ENCODE measurements at places on chromosomes 5 and 9.

DNA sequence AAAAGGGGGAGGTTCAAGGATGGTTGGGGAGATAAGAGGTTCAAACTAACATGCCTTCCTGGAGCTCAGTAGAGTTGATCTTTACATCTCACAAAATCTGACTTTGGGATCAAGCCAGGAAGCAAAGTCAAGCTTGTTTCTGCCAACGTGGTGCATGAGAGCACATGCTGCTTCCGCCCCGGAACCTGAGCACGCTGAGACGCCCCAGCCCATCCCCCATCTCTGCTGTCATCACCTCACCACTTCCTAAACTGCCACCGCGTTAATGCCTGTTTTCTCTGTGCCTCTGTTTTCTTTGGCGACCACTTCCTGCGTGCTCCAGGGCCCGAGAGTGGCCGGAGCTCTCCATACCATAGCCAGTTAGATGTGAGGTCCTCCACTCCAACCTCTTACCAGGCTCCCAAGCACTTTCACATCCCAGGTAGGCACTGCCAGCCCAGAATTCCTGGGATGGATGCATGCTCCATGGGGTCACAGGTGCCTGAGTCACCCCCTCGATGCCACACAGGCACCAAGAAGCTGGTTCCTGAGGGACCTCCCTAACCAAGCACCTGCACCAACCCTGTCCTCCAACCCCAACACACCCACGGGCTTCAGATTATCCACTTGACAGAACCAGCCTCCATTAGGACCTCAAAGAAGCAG is 31.2 kb upstream of the AFAP1L1 start:
- DNase-seq, result no peak

GRCh38 chr5:6736524-6737042 is 23.4 kb downstream of the TENT4A start:
- no peak for DNase-seq

DNA sequence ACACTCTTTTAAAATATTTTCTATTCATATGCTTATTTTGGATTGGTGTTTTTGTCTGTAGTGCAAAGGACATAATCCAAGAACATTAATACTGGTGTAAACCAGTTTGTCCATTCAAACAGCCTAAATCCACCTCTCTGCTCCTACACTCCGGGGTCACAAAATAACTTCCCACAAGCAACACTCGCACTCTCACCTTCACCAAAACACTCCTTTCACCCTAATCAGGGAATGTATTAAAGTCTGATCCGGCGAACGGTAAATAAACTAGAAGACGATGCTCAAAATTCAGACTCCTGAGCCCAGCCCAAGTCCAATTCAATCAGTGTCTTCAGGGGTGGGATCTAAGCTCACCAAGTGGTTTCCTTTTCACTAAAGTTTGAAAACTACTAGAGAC is 649 bp downstream of the AP3B1 start:
- DNase-seq, result no peak

- DNase-seq, result no peak
Measured at GRCh38 chr5:143061161-143061945, 291.2 kb downstream of the ARHGAP26 start.

- no peak for DNase-seq
Measured at GRCh38 chr5:153546566-153546965, 56.1 kb downstream of the GRIA1 start.

- no peak for DNase-seq
Measured at GRCh38 chr9:126605792-126606482, 7.8 kb upstream of the LMX1B start.

DNA sequence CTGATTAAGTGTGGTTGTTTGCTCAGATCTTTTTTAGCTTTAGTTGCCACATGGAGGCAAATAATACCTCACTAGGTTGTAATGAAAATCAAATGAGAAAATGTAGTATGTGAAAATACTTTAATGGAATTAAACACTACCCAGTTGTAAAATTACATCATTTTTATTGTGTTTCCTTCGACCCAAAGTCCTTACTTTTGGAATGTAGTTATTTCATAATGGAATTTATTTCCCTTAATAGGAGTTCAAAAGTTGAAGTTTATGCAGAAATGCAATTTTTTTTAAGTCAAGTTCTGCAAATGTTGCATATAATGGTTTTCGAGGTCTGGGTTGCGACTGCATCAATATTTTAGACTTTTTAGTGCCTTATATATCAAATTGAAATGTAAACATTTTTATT is 31.0 kb downstream of the TNPO1 start:
- DNase-seq, result no peak

DNA sequence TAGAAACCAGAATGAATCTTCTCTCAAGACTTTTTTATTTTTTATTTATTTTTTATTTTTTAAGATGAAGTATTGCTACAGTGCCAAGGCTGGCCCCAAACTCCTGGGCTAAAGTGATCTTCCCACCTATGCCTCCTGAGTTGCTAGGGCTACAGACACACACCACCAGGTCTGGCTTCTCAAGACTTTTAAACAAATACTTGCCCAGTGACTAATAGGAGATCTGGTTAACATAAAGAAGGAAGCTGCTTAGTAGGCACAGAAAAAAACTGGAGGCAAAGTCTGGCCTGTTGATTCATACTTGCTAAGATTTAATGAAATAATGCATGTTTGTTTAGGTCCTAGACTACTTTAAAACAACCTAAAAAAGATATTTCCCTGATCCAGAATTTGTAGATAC is 43.8 kb downstream of the SLC38A9 start:
- DNase-seq, result no peak

DNA sequence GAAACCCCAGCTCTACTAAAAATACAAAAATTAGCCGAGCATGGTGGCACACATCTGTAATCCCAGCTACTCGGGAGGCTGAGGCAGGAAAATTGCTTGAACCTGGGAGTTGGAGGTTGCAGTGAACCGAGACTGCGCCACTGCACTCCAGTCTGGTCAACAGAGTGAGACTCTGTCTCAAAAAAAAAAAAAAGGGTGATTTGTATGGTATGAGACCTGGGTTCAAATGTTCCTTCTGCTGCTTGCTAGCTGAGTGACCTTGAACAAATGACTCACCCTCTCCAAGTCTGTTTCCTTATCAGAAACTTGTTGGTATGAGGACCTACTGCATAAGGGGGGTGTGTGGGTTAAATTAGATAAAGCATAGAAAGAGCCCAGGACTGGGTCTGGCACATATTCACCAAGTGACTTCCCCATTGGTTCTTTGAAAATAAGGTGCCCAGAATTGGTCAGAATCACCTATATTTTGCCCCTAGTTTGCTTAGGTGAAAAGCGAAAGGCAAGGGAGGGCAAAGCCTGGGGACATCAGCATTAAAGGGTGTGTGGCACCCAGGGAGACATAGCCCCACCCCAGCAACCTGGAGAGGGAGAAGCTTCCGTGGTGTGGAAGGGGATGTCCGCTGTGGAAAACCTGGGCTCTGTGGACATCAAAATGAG is 9.9 kb downstream of the SLC25A25 start:
- DNase-seq, result no peak

DNA sequence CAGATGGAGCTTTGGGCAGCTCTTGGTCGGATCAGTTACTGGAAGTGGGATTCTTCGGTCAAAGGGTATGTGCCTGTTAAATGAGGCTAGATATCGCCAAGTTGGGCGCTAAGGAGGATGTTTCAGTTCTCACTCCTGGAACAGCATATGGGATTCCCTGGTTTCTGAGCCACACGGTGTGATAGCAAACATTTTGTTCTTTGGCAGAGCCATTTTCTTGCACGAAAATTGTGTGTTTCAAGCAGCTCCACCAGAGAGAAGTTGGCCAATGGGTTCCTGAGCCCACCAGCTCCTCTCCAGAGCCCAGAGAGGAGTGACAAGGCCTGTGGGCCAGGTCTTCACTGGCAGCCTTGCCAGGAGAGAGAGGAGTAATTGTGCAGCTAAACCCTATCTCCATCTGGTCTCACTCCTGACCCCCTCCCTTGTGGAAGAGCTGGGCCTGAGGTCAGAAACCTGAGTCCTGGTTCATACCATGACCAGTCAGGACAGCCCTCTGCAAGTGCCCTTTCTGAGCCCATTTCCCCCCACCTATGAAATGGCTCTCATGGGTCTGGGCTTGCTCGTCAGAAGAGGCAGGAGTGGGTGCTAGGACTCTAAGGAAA is 10.7 kb upstream of the SLC6A7 start:
- no peak for DNase-seq

DNA sequence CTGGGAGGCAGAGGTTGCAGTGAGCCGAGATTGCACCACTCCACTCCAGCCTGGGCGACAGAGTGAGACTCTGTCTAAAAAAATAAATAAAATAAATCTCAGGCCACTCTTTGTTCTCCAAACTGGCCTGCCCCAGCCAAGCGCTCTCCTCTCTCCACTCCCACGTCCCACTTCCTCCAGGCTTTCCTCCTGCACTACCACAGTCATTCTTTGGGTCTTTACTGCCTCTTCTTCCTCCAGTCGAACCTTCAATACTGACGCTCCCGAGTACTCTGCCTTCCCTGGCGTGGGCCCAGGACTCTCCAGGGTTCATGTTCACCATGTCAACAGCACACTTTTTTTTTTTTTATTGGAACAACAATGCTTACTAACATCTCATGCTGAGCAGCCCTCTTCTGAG is 23.9 kb downstream of the RNF130 start:
- no peak for DNase-seq

- no peak for DNase-seq
Measured at GRCh38 chr5:120779674-120780073, 315.6 kb downstream of the PRR16 start.

GRCh38 chr5:2663489-2663888 is 88.0 kb downstream of the IRX2 start:
- no peak for DNase-seq

DNA sequence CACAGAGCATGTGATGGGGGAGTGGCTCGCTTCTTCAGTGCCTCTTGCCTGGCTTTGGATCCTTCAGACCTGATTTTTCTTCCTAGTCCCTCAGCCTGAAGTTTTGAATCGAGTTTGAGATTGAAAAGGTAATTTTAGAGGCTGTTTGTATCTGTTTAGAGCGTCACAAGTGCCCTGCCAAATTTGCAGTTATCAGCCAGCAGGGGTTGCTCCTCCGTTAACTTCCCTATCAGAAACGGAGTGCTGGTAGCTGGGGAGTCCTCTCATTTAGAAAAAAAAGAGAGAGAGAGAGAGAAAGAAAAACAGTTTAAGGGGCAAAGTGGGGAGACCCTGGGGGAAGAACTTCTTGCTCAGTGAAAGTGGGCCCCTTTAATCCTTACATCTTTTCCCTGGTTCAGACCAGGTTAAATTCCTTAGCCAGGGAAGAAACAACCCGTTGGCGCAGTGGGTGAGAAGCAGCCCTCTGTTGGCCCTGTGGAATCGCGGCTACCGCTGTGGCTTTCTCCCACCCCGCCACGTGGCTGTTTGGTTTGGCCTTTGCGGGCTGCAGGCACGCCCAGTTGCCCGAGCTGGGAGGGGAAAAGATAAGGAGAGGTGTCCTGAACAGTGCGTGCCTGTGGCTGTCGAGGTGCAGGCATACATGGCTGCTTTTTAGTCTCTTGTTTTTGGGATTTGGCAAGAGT is 576.7 kb upstream of the ACO1 start:
- DNase-seq, result no peak

DNA sequence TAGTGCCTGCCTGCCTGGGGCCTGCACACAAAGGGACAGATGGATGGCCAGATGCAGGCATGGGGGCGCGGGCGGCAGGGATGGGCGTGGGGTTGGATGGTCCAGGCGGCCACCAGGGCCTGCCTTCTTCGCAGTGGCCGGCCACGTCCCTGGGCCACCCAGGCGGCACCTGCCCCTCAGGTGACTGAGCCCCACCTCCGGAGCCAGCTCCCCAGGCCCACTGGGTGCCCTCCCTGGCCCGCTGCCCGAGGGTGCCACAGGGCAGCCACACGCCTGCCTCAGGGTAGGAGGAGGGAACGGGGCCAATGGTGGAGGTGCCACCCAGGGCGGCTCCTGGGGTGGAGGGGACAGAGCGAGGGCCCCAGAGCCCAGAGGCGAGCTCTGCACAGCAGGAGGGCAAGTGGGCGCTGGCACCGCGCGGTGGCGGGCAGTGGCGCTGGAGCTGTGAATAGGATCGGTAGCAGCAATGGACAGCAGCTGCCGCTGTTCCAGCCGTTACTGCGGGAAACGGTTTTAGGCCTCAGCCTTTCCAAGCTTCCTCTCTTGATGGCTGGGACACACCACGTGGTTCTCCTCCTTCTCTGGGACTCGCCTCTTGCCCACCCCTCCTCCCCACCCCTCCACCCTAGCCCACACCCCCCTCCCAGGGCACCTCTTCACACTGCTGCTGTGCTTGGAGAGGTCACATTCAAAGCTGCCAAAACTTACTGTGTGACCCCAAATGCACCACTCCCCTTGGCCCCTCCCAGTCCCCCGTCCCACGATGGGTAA is 19.1 kb downstream of the LHX3 start:
- DNase-seq, result peak; percentile 32

GRCh38 chr5:156414391-156414790 is 87.4 kb downstream of the SGCD start:
- no peak for DNase-seq

GRCh38 chr9:37085233-37085632 is 35.1 kb upstream of the ZCCHC7 start:
- DNase-seq, result no peak

DNA sequence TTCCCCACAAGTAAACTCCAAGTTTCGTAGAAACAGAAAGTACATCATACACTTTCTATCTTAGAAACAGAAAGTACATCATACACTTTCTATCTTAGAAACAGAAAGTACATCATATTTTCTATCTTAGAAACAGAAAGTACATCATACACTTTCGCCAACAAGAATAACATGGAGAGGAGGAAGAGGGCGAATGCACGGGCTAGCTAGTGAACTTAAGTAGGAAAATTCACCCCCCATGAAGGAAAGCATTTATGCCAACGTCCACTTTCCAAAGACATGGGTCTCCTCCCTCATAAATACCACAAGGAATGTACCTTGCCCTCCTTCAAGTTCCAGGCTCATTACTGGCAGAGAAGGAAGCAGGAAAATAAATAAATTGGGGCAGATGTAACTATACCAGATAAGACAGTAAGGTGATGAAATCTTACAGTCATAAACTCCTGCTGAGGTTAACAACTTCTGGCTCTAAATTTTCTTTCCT is 64.7 kb downstream of the FRMD3 start:
- no peak for DNase-seq

DNA sequence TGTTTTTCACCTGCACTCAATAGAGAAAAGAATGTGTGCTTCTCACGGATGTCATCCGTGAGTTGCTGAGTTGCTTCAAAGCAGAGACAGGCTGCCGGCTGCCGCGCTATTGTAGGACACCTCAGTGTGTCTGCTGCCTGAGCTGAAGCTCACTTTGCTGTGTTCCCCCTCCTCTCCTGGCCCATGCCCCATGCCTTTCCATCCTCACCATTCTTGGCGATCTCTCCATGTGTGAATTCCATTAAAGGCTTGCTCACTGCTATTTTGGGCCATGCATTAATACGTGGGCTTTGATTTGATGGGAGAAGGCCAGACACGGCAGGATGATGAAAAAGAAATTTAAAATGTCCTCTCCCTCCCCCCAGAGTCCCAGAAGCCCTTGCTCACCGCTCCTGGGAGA is 14.5 kb downstream of the ADAM19 start:
- DNase-seq, result no peak

DNA sequence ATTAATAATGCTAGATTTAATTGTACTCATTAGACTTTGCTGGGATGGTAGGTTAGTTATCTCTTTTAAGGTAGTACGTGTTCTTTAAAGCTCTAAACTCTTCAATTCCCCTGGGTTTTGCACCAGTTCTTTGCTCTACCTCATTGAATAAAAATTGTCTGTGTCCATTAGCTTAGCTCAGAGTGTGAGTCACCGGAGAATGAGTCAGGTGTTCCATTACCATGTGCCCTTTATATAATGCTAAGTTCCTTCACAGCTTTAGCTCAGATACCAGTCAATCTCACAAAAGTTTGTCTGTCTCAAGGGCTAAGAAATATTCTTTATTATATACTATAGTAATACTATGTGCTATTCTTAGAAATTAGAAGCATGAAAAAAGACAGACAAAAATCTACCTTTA is 339.4 kb downstream of the PRELID2 start:
- no peak for DNase-seq
